ENCODE measurements at places on chromosomes 13 and 19.
A peak's percentile ranks its signal among the peaks of the same experiment; 100 is the strongest.

GRCh38 chr13:79128158-79128557 lies 277.9 kb downstream of the RBM26 start:
- DNase-seq, result no peak

DNA sequence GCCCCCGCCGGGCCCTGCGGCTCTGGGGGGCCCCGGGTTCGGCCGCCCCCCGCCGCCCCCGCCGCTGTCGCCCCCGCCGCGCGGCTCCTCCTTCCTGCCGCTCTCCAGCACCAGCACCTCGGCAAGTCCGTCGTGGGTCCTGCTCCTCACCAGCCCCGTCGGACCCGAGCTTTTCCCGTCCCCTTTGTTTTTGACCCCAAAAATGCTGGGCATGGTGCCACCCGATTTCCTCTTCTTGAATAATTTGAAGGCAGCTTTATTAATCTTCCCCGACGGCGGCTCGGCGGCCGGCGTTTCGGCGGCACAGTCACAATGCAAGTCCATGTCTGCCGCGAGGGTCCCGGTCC lies 945 bp downstream of the AMER2 start:
- DNase-seq, result no peak

DNA sequence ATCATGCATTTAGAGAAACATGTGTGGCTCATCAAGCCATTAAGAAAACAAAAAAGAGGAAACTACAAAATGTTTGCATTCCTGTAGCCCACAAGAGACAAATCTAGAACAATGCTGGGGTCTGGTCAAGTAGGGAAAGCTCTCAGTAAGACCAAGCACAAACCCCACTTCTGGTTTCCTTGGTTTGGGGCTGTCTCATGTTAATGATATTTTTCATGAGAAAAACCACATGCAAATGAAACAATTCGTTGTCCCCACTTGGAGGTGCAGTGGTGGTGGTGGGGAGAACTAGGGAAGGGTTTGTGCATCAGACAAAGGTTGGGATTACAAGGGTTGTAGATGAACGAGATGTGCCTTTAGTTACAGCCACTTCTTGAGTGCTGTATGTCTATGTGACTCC lies 7.0 kb upstream of the RB1 start:
- no peak for DNase-seq

DNA sequence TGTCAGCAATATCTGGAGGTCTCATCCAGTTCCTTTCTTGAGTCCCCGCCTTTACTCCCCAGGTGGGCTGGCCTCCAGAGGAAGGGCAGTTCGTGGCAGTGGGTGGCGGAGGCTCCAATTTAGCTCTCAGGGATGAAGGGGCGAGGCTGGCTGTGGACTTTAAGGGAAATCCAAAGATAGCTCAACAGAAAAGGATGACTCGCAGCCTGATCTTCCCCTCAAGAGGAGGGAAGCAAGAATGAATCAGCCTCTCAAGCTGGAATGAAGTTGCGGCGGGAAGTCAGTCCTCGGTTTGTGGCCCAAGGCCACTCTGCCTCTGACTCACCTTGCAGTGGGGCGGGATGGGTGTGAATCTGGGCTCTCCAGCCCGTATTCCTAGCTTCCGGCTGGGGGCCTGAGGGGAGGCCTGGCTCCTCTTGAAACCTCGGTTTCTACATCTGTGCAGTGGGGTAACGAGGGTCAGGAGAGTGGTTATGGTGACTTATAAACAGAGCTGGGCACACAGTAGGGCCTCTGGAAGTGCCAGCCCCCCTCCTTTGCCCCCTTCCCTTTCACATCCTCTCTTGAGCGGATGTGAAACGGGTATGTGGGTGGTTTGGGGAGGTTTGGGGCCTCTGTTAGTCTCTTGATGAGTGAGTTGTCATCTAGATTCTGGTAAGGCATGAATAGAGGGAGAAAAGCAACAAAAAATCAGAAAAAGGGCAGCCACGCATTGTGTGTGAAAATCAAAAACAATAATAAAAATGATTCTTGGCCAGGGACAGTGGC lies 10.5 kb upstream of the SMG9 start:
- DNase-seq, result no peak

DNA sequence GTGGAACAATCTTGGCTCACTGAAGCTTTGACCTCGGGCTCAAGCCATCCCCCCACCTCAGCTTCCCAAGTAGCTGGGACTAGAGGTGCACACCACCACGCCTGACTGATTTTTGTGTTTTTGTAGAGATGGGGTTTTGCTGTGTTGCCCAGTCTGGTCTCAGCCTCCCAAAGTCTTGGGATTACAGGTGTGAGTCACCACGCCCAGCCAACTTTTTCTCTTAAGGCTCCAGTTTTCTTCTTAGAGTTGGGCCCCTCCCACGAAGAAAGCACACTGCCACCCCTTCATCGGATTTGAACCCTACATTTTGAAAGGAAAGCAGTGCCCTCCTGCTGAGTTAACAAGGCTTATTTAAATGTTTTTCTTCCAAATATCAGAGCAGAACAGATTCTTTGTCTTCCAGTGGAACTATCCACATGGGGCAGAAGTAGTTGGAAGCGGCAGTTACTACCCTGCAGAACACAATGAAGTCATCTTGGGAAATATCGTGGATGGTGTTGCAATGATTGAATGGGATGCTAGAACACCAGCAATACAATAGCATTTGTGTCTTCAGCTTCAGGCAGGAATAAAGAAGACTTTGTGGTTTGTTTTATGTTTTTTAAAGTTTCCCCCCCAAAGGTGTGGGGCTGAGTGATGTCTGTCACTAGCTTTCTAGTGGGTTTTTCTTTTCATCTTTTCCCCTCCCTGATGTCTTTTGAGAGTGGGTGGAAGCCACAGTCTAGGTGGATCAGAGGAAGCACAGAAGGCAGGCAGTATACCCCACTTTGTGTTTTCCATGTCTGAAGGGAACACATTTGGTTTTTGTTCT lies 8.9 kb downstream of the ACTN4 start:
- peak; percentile 68 for DNase-seq

All from thymus (tissue), 14 donors.